ELF-1 (cell line): ENCODE measurements at places on chromosomes 7 and 10.
A peak's percentile ranks its signal among the peaks of the same experiment; 100 is the strongest.

- DNase-seq: peak; percentile 87
Measured at GRCh38 chr10:100872034-100872791, 40.5 kb upstream of the SLF2 start.

DNA sequence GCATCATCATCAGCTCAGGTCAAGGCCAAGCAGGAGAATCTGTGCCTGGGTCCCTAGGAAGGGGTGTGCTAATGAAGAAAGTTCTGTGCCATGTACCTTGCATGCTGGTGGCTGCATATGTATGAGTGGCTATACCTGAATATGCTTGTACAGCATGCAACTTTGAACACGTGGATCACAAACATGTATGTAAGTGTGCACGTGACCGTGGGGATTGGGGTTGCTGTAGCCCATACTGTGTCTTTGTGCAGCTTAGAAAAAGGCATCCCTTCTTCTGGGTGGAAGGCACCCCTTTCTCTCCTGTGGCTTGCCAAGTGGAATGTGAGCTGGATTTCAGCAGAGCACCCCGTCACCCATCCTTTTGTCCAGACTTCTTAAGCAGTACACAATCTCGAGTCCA, 13.8 kb downstream of the EMX2 start:
- no peak for DNase-seq

DNA sequence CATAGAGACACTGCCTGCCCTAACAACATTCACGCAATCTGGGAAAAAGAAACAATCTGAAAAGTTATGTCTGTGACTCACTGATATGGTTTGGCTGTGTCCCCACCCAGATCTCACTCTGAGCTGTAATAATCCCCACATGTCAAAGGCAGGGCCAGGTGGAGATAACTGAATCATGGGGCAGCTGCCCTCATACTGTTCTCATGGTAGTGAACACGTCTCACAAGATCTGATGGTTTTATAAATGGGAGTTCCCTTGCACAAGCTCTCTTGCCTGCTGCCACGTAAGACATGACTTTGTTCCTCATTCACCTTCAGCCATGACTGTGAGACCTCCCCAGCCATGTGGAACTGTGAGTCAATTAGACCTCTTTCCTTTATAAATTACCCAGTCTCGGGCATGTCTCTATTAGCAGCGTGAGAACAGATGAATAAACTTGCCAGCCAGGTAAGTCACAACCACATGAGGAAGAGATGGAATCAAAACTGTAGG, 341.5 kb upstream of the AOAH start:
- DNase-seq: no peak

DNA sequence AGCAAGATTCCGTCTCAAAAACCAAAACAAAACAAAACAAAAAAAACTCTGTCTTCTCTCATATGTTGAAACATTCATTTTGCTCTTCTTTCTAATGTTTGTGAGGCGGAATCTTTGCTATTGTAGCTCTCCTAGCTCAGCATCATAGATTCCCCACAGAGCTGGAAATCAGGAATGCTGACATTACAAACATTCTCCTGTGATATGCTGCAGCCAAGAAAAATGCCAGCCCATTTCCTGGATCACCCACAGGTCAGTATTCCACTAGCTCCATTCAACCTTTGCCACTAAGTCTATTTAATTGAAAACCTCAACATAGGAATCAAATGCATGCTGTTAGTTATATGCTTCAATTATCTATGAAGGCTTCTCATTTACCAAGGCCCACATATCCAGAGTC, 186.3 kb downstream of the IPMK start:
- DNase-seq: no peak

GRCh38 chr7:34823650-34824258, 165.7 kb downstream of the NPSR1 start:
- DNase-seq: peak; percentile 49

GRCh38 chr10:132691711-132692153, 94.2 kb downstream of the NKX6-2 start:
- no peak for DNase-seq

DNA sequence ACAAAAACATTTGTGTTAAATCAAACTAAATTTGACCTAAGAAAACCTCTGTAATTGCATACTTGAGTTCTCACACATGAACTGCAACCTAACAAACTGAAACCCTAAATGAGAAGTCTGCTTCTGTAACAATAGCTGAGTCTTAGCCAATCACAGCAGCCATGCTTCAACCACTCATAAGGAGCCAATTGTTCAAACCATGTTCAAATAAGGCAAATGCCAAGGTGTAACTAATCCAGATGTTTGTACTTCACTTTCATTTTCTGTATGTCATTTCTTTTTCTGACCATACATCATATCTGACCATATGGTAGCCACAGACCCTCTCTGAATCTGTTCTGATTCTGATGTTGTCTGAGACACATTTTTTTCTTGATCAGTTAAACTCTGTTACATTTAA, 47.5 kb upstream of the ANTXRL start:
- DNase-seq: no peak

- DNase-seq: no peak
Measured at GRCh38 chr10:77308084-77308732, 329.4 kb downstream of the KCNMA1 start.

DNA sequence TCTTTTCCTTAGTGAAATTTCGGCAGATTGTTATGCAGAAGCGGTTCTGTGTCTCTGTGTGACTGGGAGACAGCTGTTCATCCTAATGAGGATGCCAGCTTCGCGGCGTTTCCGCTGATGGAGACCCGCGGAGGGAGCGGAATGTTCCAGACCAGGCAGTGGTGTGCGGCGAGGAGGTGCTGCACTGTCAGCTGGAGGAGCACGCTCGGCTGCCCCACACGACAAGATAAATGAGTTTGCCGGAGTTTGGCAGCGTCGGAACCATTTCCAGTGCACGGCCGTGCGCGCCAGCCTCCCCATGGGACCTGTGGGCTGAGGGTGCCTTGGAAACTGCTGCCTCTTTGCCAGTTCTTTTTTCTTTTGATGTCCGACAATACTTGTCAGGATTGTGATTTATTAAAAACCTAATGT, 64.6 kb downstream of the WDR37 start:
- DNase-seq: no peak
